HEK293T (cell line): ENCODE measurements at places on chromosomes 7 and 10.
A peak's percentile ranks its signal among the peaks of the same experiment; 100 is the strongest.

GRCh38 chr10:126665207-126665606, 5.3 kb downstream of the C10orf90 start:
- DNase-seq, result no peak

GRCh38 chr10:113937258-113937657, 82.8 kb downstream of the NHLRC2 start:
- no peak for DNase-seq

DNA sequence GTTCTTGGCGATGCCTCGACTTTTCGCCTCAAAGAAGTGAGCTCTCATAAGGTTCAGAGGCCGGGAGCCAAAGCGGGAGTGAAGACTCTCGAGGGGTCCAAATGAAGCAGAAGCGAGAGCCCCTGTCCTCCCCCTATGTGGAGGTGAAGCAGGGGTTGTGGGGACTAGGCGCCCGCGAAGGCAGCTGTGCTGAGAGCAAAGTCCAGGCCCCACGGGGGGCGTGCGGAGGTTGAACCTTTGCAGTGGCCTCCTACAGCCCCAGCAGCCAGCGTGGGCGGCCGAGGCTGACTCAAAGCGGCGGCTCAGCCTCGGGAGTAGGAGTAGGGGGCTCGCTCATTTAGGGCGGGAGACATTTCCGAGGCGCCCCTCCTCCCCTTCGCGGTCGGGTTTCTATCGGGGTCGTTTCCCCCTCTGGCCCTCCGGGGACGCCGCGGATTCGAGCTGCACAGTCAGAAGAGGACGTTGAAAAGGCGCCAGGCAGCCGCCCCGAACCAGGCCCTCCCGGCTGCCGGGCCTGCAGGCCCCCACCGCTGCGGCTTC, 553 bp upstream of the ADD3 start:
- peak; percentile 46 for DNase-seq

GRCh38 chr7:75534727-75535307, 42.7 kb downstream of the SPDYE5 start:
- no peak for DNase-seq

DNA sequence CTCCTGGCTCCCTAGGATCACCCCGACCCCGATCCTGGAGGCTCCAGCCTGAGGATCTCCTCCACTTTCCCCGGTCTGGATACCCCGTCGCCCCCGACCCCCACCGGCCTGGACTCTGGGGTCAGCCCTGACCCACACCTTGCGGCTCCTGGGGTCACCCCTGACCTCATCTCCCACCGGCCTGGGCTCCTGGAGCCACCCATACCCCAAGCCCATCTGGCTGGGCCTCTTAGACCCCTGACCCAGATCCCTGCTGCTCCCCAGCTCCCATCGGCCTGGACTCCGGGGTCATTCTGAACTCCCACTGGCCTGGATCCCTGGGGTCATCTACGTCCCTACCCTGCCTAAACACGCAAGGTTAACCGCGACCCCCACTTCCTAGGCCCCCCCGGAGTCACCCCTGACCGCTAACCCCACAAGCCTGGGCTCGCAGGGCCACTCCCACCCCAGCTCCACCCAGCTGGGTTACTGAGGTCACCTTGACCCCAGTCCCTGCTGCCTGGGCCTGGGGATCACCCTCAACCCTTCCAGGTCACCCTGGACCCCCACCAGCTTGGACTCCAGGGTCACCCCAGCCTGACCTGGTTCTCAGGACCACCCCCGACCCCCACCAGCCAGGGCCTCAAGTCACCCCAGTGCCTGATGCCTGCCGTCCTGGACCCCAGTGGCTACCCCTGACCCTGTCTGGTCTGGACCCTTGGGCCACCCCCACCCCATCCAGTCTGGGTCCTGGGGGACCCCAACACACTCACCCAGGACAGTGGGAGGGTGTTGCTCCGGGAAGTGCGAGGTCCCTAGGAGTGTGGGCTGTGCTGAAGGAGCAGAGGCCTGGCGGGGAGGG, 1.2 kb downstream of the FOXK1 start:
- DNase-seq, result no peak

- DNase-seq, result peak; percentile 39
Observed at GRCh38 chr10:48363617-48364355, 57.3 kb downstream of the MAPK8 start.

GRCh38 chr7:25619963-25620799, 391.9 kb upstream of the NPVF start:
- no peak for DNase-seq
